ENCODE measurements at places on chromosomes 4 and X.

DNA sequence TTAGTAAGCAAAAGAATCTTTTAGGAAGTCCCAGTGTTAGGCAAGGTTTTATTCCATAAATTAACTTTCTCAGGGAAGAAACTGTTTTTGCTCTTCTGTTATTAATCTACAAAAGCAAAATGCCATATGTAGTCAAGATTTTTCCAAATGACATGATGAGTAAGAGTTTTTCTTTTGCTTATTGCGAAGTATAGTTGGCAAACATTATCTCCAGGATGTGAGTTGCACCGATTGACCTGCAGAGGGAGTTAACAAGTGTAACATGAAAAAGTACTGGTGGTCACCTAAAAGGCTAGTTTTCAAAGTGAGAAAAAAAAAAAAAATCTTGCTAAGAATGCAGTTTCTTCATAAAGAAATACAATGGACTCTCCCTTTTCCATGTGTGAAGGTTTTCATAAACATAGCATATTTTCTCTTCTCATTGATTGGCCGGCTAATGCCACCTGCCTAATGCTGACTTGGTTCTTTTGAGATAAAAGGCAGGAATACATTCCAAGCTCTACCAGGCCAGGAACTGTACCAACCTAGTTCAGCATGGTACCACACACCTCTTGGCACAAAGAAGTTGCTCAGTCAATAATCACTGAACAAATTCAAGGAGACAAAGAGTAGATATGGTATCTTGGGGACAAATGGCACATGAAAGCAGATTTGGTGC lies 100.2 kb downstream of the LNX1 start:
- DNase-seq: no peak

DNA sequence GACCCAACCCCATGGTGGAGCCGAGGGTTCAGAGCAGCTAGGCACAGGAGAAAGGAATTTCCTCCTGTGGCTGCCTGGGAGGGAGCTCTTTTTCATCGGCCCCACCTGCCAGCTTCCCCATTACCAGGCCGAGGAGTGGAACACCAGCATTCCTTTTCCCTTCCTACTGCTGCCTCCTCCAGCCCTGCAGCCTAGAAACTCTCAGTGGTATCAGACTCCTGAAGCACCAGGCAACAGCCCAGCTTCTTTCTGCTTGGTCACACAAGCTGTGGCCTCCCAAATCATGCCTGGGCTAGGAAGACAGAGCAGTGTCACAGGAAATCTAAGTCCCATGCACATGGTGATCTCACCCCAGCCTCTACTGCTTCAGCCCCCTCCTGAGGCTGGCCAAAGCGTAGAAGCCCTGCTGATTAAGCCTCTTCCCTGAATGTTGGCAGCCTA lies 30.1 kb downstream of the RTL5 start:
- no peak for DNase-seq

GRCh38 chr4:36041340-36041739 lies 203.0 kb downstream of the ARAP2 start:
- DNase-seq: no peak

DNA sequence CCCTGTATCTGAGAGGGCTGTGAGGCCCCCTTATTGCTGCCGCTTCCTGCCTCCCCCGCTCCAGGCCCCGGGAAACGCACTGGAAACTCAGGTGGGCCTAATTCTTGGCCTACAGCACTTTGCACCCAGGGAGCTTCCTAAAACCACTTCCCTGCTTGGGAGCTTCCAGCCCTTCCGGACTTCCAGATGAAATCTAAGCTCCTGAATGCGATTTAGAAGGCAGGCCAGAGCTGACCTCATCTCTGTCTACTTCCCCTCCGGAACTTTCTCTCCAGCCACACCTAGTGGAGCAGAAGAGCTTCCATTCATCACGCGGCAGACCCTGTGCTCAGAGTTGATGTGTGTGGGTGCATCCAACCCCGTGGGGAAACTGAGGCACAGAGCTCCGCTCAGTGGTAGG lies 84.2 kb downstream of the SORCS2 start:
- no peak for DNase-seq

DNA sequence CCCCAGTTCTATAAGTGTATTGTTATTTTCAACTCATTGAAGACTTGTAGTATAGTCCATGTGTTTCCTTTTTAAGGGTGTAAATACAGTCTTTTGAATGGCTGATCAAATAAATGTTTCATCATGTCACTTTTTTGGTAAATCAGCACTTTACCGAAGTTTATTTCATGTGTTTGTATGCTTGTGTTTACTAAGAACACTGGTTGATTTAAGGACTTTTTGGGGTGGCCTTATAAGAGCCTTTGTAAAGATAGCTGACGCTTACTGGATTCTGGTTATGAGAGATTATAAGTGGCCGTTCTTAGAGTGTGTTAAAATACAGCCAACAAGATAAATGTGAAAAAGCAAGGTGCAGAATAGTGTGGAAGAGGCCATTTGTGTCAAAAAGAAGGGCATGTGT lies 2.6 kb downstream of the UBE2K start:
- DNase-seq: no peak
